CD4-positive, CD25-positive, alpha-beta regulatory T cell (primary cell): ENCODE measurements at places on chromosomes 5 and 9.

DNA sequence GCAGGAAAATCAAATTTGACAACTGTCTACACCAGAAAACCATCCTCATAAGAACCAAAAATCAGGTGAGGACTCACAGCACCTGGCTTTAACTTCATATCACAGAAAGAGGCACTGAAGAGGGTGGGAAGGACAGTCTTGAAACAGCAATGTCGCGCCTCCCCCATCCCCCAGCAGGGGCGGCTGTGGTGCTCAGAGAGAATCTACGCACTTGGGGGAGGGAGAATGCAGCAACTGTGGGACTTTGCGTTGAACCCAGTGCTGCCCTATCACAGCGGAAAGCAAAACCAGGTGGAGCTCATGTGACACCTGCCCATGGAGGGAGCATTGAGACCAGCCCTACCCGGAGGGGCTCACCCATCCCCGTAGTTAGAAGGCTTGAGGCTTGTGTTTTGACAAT lies 191.8 kb downstream of the MSX2 start:
- no peak overlapping the region for H3K27ac ChIP-seq
- no peaks in the 10 kb centered on the region for H3K4me1 ChIP-seq
- no peaks in the 10 kb centered on the region for H3K36me3 ChIP-seq
- H3K27me3 ChIP-seq: no peaks in the 10 kb centered on the region
- H3K4me3 ChIP-seq: no peak overlapping the region
- no peak for DNase-seq

DNA sequence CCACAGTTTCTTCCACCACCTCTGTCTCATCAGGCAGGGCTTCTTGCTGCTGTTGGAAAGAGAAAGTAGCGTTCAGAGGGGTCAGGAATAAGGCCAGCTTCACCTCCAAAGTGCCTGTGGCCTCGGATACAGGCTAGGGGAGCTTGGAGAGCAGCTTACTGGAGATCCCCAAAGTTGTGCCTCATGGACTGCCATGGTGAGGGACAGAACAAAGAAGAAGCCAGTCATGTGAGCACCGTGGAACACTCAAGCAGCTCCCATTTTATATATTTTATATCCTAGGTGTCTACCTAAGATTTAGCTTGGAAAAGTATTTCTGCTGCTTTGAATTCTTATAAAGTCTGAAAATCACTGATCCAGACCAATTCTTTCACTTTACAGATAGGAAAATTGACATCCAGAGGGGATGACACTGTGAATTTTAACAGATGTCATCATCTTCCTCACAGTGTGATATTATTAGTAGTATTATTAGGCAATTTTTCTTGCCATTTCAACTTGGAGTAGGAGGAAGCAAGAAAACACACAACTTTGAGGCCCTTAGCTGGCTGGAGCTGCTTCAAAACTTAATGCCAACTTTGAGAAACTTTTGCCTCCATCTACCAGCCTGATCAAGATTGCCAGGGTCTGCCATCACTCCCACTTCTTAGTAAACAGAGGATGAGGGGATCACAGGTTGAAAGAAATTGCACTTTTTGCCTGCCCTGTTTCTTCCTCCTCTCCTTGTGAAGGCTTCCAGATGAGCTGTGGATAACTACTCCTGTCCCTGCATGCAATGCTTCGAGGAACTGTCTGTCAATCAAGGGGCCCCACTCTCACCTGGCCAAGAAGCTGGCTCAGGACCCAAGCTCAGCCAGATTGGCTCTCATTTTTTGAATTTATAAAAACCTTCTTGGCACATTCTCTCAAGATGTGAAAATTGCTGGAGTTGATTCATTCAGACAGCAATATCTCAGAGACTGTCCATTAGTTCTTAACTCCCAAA lies 11.8 kb downstream of the SPARC start:
- no peak overlapping the region for H3K4me3 ChIP-seq
- H3K4me1 ChIP-seq: no peaks in the 10 kb centered on the region
- no peaks in the 10 kb centered on the region for H3K27me3 ChIP-seq
- H3K27ac ChIP-seq: no peak overlapping the region
- no peaks in the 10 kb centered on the region for H3K36me3 ChIP-seq

GRCh38 chr9:104027295-104027694 lies 66.8 kb upstream of the SMC2 start:
- H3K4me1 ChIP-seq: no peaks in the 10 kb centered on the region
- no peak for DNase-seq
- H3K4me3 ChIP-seq: no peak overlapping the region
- no peaks in the 10 kb centered on the region for H3K36me3 ChIP-seq
- no peaks in the 10 kb centered on the region for H3K27me3 ChIP-seq

DNA sequence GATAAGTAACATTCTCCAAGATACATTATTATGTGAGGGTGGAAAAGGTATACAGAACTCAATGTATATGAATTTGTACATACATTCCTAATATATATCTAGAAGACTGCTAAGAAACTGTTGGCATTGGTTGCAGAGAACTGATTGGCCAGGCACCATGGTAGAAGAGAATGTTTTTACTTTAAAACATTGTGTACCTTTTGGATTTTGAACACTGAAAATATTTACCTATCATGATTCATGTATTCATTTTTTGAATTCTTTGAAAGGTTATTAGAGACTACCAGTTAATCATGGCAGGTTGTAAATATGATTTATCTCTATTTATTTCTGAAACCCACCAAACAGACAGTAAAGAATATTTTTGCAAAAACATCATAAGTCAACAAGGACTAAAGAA lies 41.2 kb upstream of the ADRB2 start:
- H3K4me3 ChIP-seq: no peak overlapping the region
- H3K36me3 ChIP-seq: no peaks in the 10 kb centered on the region
- H3K4me1 ChIP-seq: no peaks in the 10 kb centered on the region
- H3K27ac ChIP-seq: no peak overlapping the region
- peaks cover 5% of the 10 kb centered on the region for H3K27me3 ChIP-seq

DNA sequence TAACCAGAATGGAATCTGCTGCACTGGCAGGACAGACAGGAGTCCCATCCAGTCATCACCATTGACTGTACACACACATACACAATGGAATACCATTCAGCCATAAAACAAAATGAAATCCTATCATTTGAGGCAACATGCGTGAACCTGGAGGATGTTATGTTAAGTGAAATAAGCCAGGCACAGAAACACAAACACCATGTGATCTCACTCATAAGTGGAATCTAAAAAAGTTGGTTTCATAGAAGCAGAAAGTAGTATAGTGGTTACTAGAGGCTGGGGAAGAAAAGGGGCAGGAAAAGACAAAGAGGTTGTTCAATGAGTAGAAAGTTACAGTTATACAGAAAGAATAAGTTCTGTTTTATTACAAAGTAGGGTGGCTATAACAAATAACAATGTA lies 884.0 kb upstream of the ACO1 start:
- H3K4me3 ChIP-seq: no peak overlapping the region
- H3K27ac ChIP-seq: no peak overlapping the region
- no peaks in the 10 kb centered on the region for H3K4me1 ChIP-seq
- H3K36me3 ChIP-seq: no peaks in the 10 kb centered on the region
- H3K27me3 ChIP-seq: no peaks in the 10 kb centered on the region
- DNase-seq: no peak

DNA sequence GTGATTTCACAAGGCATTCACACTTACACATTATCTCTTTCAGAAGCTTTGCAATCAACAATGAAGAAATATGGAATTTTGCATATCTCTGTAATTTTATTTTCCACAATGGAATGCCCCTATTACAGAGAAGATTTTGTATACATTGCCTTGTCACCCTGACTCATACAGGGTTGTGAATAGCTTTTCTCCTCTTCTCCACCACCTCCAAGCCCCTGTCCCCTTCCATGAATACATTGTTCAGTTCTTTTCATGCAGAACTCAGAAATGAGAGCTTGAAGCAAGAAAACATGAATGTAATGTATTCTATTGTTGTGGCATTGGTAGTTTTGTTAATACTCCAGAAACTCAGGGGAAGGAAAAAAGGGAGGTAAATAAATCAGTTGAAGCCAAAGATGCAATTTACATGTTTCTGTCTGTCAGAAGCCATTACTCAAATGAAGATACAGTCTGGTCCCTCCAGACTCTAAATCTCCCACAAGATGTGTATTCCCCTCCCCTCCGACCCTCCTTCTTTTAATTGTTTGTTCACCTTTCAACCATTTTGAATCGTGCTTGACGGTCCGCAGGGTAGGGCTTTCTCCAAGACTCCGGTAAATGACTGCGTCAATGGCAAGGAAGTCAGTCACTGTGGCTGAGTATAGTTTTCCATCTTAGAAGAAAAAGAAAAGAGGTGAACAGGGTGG lies 86.1 kb downstream of the SEMA6A start:
- H3K4me3 ChIP-seq: no peak overlapping the region
- no peak overlapping the region for H3K27ac ChIP-seq
- no peaks in the 10 kb centered on the region for H3K36me3 ChIP-seq
- H3K4me1 ChIP-seq: no peaks in the 10 kb centered on the region

DNA sequence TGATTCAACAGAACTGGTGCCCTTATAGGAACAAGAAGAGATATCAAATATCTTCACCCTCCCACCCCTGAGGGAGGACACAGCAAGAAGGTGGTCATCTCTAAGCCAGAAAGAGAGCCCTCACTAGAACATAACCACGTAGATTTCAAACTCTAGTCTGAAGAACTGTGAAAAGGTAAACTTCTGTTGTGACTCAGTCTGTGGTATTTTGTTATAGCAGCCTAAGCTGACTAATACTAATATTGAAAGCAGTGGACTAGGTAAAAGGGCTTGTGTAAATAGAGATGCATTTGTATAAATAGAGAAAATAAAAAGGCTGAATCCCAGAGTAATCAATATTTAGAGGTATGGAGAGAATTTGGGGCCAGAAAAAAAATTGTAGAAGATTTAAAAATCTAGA lies 157.6 kb upstream of the CCNH start:
- H3K27me3 ChIP-seq: no peaks in the 10 kb centered on the region
- H3K36me3 ChIP-seq: no peaks in the 10 kb centered on the region
- H3K4me1 ChIP-seq: no peaks in the 10 kb centered on the region
- no peak for DNase-seq
- no peak overlapping the region for H3K4me3 ChIP-seq

- H3K27me3 ChIP-seq: no peaks in the 10 kb centered on the region
- H3K27ac ChIP-seq: no peak overlapping the region
- H3K36me3 ChIP-seq: peaks cover 2% of the 10 kb centered on the region
Observed at GRCh38 chr5:37495210-37495609, 116.1 kb downstream of the WDR70 start.

DNA sequence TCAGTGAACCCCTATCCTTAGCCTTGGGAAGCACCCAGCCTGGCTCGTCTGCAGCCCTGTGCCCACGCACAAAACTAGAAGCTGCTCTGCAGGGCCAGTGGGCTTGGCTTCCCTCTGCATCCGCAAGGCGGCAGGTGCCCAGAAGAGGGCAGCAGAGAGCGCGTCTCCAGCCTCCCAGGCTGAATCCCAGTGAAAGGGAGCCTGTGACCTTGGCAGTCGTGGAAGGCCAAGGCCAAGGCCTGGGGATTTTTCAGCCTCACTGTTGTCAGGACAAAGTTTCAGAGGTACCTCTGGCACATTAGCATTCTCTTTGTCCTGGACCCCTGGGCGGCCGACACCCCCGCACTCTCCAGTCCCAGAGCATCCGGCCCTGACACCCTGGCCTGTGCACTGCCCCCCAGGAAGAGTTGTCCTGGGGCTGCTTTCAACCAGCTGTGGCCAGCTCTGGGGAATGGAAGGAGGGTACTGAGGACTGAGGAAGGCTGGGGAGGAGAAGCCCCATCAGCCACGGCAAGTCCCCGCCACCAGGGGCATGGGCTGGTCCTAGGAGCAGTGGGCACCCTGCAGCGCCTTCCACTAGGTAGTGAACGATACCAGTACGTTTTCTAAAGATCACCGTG lies 63.6 kb upstream of the IL17B start:
- H3K4me3 ChIP-seq: no peak overlapping the region
- no peaks in the 10 kb centered on the region for H3K4me1 ChIP-seq
- H3K27me3 ChIP-seq: no peaks in the 10 kb centered on the region

DNA sequence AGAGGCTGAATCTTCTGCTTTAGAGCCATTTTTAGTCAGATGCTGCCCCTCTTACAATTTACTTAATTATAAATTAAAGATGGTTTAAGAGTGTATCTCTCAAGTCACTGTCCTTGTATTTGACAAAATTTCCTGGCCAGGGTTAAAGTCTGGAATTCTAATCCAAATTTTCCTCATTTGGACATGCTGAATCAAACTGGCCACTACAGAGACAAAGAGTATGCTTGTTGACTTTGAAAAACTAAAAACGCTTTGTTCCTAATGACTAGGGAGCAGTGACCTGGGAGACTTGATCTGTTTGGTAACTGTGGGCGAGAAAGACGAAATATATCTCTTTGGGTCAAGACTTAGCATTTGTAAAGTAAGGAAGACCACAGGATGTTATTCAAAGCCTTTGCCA lies 303.2 kb downstream of the ZSWIM6 start:
- DNase-seq: no peak
- H3K27me3 ChIP-seq: no peaks in the 10 kb centered on the region
- H3K36me3 ChIP-seq: no peaks in the 10 kb centered on the region
- no peaks in the 10 kb centered on the region for H3K4me1 ChIP-seq

- no peaks in the 10 kb centered on the region for H3K4me1 ChIP-seq
- H3K27me3 ChIP-seq: no peaks in the 10 kb centered on the region
- H3K27ac ChIP-seq: no peak overlapping the region
- no peak overlapping the region for H3K4me3 ChIP-seq
- H3K36me3 ChIP-seq: no peaks in the 10 kb centered on the region
- DNase-seq: no peak
Observed at GRCh38 chr5:16819522-16820167, 116.4 kb downstream of the MYO10 start.

DNA sequence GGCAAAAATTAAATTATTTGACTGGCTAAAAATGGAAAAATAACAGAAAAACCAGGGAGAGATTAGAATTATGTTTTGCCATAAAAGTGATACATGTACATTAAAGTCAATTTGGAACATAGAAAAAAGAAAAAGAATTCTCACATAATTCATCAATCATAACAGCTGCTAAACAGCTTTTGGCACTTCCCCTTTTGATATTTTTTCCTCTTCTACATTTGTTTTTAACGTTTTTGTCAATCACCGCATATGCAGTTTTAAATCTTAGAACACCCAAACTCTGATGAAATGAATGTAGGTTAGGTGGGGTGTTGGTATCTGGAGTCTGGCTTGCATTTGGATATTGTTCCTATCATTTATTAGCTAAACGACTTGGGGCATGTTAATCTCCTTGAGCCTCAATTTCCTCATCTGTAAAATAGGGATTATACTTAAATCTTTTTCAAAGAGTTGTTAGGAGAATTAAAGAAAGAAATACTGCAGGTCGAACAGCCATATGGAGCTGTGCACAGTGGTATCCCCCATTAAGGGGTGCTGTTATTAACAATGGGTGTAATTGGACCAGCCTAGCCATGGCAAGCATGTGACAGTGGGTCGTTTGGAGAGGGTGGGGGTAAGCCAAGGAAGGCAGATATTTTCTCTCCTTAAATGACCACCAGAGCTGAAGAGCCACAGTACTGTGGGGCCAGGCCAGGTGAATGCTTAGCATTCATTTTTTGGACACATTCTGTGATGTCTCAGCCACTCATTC lies 22.6 kb downstream of the NPR3 start:
- H3K4me3 ChIP-seq: no peak overlapping the region
- no peaks in the 10 kb centered on the region for H3K4me1 ChIP-seq
- peaks cover 2% of the 10 kb centered on the region for H3K27me3 ChIP-seq
- no peaks in the 10 kb centered on the region for H3K36me3 ChIP-seq

- no peaks in the 10 kb centered on the region for H3K36me3 ChIP-seq
- H3K27me3 ChIP-seq: no peaks in the 10 kb centered on the region
- no peak overlapping the region for H3K27ac ChIP-seq
- H3K4me1 ChIP-seq: no peaks in the 10 kb centered on the region
- no peak overlapping the region for H3K4me3 ChIP-seq
Observed at GRCh38 chr9:18726546-18726945, 252.6 kb downstream of the ADAMTSL1 start.
